ENCODE measurements at places on chromosomes 4 and X. TPM values are rescaled to one million over a fixed set of nuclear protein-coding genes. Genes with fewer than 3 reads are reported as not detected.

GRCh38 chr4:109368661-109369060 lies 65.0 kb upstream of the SEC24B start:
- no peak for DNase-seq

The PABPC1L2B gene
- total RNA-seq = not detected

DNA sequence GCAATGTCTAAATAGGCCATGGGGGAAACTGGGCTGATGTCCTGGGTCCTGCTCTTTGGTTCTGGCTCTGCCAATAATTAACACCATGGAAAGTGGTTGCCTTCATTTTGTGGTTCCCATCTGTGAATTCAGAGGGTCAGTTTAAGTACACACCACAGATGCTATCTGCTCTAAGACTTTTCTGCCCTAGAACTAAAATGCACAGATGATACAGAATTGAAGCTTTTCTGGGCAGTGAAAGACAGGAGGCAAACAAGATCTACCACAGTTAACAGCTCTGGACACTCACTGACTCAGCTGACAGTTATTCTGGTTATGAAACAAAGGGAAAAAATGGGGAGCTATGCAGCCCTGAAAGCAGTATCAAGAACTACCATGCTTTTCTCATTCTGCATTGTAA lies 37.3 kb downstream of the APBB2 start:
- DNase-seq = no peak

GRCh38 chrX:115948018-115948923 lies 222.3 kb upstream of the AGTR2 start:
- no peak for DNase-seq

GRCh38 chr4:113674733-113675132 lies 86.8 kb downstream of the CAMK2D start:
- DNase-seq = no peak

DNA sequence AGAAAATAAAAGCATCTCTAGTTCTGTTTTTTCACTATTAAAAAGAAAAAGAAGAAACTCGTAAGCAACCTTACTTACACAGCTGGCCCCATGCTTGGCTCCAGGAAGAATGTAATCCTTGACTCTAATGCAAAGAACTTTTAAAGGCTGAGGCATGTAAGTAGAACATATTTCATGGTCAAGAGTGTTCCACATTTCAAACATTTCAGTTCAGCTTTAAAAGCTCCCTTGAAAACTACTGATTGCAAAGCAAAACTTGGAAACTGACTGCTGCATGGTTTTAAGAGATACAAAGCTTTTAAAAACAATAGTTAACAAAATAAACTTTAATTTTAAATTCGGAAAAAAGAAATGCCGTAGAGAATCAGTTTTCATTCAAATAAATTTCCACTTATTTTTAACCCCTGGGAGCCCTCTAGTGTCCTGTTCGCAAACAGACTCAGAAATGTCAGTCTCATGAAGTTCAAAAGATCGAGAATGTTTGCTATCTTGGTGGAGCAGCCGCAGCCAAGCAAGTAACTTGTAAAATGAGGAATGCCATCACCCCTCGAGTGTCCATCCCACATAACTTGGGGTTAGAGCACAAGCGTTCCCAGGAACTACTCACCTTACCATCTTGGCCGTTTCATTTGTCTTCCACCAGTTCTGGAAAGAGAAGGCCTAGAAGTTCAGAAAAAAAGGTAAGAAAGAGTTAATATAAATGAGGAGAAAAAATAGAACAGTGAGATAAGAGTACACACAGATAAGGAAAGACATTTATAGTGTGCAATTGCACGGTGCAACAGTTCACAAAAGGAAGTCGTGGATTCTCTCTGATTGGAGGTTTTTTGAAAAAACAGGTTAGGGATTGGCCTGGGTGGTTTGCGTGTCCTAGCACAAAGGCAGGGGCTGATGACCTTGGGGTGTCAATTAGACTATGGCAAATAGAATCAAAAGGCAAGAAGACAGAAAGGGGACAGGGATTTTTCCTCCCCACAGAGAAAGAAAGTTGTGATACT lies at the start of gene GASK1B:
GASK1B (minus strand) TSS at position 765 of the 998 bp plus-strand sequence. CDS start 1,650 bp downstream, outside the sequence.
- DNase-seq = no peak

- DNase-seq = no peak
Measured at GRCh38 chr4:155571184-155571944, 95.3 kb upstream of the GUCY1A1 start.

DNA sequence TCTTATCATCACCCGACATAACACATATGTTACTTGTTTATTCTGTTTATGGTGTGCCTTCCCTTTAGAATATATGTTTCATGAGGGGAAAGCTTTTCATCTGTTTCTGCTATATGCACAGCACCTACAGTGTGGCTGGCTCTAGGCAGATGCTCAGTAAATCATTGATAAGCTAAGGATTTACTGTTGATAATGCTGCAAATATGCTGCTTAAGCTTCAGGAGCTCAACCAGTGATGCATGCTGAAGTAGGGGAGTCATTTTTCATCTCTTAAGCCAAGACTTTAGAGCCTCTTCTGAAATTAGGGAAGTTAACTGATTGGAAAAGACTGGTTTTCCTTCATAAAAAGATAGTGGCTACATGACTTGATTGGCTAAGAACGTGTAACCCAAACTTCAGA lies 16.4 kb downstream of the FAT4 start:
- DNase-seq = no peak

GRCh38 chr4:174874898-174875297 lies 43.3 kb upstream of the ADAM29 start:
- no peak for DNase-seq

GRCh38 chr4:3307486-3307885 lies 14.7 kb downstream of the RGS12 start:
- DNase-seq = no peak
